Activated naive CD4-positive, alpha-beta T cell treated with Interleukin-2 at 50 U/mL for 16 hours (primary cell): ENCODE measurements at places on chromosomes 6 and 20.

- no peak for DNase-seq
Observed at GRCh38 chr20:24736131-24736843, 212.8 kb upstream of the CST7 start.

DNA sequence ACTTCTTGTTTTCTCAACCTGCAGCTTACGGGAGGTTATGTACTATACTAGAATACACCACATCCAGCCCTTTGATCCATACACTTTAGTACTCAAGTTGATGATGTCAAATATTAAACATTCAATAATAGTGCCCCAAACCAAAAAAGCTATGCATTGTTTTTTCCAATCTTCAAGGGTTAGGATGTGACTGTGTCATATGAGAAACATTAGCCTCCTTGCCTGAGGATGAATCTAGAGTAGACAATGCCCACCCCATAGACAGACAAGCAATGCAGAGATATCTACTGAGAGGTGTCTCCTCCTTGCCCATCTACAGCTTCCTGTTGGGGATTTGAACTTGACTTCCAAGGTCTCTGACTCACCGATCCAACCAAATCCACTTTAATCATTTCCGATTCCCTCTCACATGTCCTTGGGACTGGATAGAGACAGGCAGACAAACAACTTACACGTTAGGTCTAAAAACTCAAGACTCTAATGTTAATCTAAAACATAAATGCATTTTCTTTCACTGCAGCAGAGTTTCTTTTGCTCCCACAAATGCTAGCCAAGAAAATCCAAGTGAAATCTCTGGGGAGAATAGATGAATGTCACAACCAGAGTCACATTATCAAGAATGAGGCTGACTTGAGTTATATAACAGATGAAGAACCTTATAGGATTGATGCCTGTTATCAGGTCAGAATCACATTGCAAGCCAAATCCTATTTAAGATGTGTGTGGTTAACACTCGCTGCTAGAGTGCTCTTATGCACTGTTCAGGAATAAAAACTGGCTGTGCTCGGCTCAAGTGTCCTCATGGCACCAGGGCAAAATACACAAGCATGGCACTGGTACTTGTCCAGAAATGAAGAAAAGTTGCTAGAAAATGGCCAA is 75.5 kb upstream of the TNFAIP3 start:
- DNase-seq = no peak

DNA sequence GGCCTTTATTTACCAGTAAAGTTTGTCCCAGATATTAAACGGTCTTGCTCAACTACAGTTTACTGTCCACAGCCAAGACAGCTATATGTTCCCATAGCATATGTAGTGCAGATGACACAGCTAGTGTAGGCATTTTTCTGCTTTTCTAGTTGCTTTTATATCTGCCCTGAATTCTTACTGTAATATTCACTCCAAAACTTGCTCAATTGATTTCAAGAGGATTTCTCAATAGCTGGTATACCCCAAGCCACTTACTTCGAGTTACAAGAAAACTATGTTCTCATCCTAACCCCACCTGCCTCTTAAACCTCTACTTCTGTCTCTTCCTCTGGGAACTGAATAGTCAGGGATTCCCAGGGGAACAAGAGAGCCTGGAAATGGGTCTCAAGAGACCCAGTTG is 18.9 kb upstream of the ROS1 start:
- no peak for DNase-seq

DNA sequence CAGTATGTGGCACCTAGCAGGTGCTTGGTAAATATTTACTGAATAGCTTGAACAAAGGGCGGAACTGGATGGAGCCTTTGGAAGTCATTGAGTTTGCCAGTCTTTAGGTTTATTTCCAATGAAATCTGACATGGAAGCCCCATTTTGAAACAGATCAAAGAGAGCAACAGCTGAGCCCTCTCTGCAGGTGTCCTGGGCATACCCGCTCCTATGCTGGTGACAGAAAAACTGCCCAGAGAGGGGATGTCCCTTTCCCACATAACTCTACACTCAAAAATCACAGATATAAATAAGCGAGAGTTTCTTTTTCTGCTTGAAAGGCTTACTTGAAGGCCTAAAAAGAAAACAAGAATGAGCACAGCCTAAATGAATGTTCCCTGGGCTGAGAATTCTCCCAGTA is 53.0 kb upstream of the RALY start:
- no peak for DNase-seq

DNA sequence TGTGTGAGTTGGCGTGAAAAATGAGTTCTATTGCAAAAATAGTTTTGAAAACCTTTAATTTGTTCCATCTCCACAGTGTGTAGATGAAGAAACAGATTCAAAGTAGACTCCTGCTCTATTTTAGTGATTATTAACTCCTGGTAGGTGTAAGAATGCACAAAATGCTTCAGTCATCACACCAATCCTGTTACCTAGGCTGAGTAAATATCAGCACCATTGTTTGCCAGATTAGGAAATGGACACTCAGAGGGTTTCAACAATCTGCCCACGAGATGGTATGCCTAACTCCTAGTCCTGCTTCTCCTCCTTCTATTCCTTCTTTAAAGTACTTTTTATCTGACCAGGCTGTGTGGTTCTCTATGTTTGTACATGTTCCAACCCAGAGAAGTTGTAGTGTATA is 108.9 kb upstream of the AHI1 start:
- no peak for DNase-seq

GRCh38 chr20:14336686-14337085 is 726 bp downstream of the FLRT3 start:
- no peak for DNase-seq

DNA sequence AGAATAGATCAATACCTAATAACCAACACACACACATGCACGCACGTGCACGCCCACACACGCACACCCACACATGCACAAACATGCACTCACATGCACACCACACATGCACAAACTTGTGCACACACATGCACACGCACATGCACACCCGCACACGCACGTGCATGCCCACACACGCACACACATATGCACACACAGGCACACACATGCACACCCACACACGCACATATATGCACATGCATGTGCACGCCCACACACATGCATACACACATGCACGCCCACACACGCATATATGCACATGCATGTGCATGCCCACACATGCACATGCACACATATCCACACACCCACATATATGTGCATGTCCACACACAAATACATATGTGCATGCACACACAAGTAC is 26.2 kb upstream of the CHRNA4 start:
- DNase-seq = no peak

DNA sequence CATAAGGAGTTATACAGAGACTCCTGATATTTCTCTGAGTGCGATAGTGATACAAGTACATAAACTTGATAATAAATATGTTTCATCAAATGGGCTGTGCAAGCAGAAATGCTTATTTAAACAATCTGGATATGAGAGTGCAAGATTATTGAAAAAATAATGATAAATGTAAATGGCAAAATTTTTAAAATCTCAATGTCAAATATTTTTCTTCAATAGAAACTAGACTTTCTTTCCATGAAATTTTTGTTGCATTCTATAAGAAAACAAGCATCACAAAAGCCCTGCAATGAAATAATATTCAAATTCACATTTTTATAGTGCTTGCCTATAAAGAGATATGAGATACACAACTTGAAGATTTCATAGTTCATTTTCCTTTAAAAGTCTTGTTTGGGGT is 2.7 kb downstream of the PACRG start:
- no peak for DNase-seq
